ENCODE measurements at places on chromosomes 16 and 17.

- DNase-seq, result no peak
These were observed 786.6 kb upstream of the SOX9 start for GRCh38 chr17:71334048-71334751.

- DNase-seq, result no peak
These were observed 41.0 kb downstream of the C16orf95 start for GRCh38 chr16:87276091-87276701.

DNA sequence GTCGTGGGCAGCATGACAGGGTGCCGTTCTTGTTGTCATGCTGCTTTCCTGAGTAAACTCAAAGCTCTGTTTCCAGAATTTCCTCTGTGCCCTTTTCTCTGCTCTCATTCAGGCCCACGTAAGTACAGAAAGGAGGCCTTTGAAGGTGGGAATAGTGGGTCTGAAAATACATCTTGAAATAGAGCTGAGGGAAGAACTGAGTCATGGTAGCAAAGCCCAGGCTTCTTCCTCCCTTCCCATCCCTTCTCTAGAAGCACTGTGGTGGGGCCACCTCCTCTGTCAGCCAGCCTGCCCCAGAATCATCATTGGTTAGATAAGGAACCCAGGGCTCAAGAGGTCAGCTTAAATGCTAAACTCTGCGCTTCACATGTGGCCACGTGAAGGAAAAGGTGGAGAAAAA lies 9.4 kb downstream of the CTRL start:
- DNase-seq, result no peak

GRCh38 chr17:77834170-77835115 lies 124.1 kb upstream of the TNRC6C start:
- peak; percentile 44 for DNase-seq
